ENCODE measurements at places on chromosomes 5 and 9.

- no peak for DNase-seq
Measured at GRCh38 chr5:136201870-136202269, 8.9 kb upstream of the SMIM32 start.

DNA sequence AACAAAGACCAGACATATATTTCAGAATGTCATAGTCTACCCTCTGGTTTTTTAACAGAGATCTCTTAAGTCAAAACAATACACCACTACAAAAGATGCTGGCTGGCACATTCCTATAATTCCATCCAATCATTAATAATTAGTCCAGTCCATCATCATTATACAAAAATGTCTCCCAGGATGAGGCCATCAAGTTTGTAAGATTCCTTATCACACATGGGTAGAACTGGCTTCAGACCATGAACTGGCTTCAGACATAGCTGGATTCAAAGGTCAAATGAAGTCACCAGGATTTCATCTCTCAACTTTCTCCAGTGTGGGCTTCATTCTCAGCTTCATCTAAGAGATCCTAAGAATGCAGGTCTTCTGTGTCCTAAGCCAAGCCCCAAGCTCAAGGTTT lies 147.1 kb downstream of the ENC1 start:
- no peak for DNase-seq

DNA sequence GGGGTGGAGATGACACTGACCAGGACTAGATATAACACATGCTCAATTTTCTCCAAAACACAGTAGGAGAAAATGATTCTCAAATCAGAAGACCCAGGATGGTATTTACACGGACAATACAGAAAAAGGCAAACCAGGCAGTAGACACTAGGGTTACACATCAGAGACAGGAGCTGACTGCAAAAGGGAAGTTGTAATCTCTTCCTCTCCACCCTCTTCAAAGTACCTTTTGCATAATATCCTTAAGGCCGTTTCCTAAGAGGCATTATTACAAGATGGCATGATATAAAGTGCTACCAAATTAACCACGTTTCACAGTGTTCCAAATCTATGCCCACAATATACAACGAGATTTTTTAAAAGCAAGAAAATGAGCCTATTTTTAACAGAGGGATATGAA lies 39.2 kb downstream of the YIPF5 start:
- DNase-seq: no peak

- no peak for DNase-seq
Measured at GRCh38 chr9:91750343-91750742, 199.7 kb downstream of the ROR2 start.

DNA sequence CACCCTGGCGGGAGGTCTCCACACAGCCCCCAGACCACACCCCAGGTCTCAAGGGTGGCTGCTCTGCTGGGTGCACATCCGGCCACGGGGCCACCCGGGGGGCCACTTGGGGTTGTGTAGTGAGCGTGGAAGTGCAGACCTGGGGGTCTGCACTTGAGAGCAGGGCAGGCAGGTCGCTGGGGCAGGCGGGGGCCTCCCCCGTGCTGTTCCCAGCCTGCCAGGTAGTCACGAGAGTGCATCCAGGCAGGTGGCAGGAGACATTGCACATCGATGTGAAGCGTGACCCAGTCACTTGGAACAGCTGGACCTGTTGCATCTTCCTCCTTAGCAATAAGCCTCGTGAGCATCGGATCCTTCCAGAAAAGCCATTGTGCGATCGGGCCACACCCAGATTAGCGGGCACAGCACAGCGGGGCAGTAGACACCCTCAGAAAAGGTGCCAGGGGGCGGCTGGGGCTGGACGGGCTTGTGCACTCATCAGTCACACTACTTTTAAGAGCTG lies 4.8 kb upstream of the ENTPD8 start:
- DNase-seq: no peak

DNA sequence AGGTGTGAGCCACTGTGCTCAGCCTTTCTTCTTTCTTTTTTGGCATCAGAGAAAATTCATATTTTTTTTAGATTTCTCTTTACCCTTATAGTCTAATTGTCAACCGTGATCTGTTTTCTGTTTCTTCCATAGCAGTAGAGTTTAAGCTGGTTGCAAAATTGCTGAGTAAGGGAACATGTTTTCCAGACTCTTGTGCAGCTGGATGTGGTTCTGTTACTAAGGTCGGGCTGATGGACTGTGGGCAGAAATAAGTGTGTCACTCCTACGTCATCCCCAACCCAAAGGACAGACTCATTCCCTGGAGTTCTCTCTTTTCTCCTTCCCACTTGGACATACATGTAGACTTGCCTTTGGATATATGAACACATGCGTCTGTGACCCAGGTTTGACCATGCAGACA lies 64.1 kb upstream of the GOLM1 start:
- DNase-seq: no peak

All from epithelial cell of prostate (primary cell).